Activated CD8-positive, alpha-beta memory T cell treated with anti-CD3 and anti-CD28 coated beads for 1 hour (primary cell): ENCODE measurements at places on chromosomes 4 and X.

DNA sequence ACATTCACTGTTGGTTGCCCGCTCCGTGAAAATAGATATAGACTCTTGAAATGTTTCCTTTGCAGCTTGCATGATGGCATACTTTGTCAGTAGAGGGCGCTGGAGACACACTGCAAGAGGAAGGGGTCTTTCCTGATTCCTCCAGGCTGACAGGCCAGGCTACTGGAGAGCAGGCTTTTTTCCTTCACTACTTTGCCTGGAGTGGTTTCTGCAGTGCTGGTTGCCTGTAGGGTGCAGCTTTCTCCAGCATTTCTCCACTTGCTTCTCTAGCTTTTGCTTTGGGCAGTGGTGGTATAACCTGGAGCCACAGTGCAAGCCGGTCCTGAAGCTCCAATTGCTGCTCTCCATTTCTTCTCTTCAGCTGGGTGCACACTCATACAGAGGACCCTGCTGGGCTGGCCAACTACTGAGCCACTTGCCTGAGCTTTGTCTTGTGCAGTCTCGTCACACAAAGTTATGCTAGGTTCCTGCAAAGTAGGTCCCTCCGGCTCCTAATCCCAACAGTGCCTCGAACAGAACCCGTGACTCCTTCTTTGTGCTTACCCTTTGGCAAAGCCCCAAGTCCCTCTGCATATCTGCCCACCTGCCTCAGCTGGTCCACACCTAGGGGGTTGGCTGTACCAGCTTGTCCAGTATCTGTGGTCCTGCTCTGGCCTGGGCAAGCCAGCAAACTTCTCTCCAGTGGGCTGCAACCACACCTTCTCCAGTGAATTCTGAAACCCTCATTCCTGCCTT is 46.3 kb downstream of the RASSF6 start:
- DNase-seq, result no peak

DNA sequence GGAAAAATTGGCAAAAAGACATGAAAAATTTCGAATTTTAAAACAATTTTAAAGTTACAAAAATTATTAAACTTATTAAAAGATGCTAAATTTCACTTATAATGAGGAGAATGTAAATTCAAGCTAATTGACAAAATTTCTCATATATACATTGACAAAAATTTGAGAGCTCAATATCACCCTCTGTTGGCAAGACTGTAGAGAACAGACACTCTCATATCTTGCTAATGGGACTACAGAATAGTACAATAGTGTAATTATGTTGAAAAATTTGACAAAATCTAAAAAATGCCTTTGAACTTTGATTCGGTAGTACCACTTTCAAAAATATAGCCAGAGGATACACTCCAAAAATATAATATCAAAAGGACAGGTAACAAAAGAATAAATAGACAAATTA is 29.8 kb downstream of the DCAF8L2 start:
- DNase-seq, result no peak

DNA sequence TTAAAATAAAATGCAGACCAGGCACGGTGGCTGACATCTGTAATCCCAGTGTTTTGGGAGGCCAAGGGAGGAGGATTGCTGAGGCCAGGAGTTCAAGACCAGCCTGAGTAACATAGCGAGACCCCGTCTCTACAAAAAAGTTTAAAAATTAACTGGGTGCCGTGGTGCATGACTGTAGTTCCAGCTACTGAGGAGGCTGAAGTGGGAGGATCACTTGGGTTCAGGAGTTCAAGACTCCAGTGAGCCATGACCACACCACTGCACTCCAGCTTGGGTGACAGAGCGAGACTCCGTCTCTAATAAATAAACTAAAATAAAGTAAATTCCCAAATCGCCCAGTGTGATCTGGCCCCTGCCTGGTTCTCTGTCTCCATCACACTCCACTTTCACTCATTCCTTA is 43.7 kb downstream of the TENM3 start:
- no peak for DNase-seq

DNA sequence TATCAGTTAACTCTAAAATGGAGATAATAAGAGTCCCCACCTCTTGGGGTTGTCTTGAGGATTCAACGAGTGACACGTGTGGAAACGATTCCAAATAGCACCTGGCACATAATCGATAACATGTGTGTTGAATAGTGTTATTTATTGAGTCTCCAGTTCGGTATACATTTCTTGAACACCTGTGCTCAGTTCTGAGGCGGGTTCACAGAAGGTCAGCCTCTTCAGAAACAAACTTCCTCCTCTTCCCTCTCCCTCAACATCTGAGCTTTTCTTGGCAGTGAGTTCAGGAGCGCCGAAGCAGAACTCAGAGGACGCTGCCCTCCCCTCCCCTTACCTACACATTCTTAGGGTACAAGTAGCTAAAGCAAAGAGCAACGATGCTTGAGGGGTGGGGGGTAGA is 934 bp downstream of the PDHA1 start:
- DNase-seq, result no peak

DNA sequence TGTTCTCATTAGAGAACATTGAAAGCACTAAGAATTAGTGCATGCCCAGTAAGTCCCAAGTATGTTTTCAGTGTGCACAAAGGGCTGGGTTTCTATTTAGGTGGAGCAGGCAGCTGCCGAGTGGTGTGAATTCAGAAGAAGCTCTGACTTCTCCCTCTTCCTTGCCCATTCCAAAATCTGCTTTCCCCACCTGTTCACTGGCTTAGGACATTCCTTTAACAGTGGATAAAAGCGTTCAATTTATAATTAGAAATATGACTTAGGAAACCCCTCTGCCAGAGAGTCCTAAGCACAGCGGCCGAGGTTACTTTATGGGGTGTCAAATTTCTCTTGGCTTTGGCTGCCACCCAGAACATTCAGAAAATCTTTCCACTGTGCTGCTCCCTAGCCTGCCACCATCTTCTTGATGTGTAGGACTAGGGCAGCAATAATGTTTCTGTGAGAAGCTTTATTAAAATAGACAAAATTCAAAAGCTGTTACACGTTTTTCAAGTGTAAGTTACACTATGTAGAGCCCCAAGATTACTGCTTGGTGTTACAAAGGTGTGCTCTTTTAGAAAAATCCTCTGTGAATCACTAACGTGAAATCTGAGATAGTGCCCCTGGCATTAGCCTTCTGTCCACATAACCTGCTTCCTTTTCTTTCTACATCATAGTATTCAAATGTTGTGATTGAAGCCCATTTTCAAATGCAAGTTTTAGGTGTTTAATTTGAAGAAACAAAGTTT is 191.6 kb upstream of the ANKRD50 start:
- no peak for DNase-seq

DNA sequence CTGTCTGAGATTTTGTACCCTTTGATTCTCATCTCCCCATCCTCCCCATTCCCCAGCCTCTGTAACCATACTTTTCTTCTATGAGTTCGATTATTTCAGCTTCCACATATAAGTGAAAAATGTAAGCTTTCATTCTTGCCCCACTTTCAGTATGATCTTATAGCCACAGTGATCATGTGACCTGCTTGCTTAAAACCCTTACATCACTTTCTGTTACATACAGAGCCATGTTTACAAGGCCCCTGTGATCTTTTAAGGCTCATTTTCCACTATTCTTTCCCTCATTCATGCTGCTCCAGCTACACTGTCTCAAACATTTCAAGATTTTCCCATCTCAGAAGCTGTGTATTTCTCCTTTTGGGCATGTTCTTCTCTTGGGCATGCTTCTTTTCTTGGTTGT is 147.7 kb downstream of the DCK start:
- DNase-seq, result no peak

GRCh38 chrX:114964374-114964773 is 53.0 kb downstream of the IL13RA2 start:
- DNase-seq, result no peak

DNA sequence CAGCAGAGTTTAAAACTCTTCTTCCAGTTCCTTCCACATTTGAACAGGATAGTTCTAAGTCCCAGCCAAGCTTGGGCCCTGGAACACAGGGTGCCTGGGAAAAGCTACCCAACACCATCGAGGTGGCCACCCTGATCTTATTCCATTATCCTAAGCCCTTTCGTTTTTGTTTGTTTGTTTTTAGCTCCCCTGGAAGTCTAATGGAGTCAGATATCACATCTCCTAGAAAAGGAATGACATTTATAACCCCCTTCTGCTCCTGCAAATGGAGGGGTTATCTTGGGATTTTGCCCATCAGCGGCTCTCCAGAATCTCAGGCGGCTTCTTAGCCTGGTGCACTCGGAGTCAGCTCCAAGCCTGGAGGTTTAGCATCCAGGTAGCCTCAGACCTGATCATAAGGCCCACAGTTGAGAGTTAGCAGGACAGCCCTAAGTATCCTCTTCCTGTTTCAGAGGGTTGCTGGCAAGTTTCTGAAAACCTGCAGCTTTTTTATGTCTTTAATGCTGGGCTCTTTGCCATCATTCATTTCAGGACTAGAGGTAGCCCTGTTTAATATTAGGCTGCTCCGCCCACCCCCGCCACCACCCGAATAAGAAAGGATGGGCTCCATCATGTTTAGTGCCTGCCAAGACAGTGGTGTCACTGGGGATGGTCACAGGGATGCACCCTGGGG is 230.0 kb upstream of the LNX1 start:
- DNase-seq, result no peak

DNA sequence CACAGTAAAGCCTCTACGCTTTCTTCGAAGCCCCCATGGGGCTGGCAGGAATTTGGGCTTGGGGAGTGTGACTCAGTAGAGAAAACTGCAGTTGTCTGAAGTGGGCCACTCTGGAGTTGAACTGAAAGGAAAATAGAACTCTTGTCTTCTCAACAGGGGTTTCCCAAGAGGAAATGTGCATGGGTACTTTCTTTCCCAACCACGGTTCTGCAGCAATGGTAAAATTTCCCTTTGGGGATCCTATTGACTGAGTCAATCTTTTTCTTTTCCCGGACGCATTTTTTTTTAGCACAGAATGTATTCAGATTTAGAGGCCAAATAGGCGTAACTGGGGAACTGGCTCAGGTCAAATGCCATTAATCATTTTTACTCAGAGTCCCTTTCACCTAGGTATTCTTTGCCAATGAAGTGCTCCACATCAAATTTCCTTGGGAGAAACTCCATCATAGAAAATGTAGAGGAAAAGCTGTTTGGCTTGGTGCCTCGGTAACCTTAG is 269.3 kb downstream of the STIM2 start:
- DNase-seq, result no peak

- DNase-seq, result no peak
These were observed 190.1 kb upstream of the HS3ST1 start for GRCh38 chr4:11618666-11619282.

- no peak for DNase-seq
These were observed 49.3 kb downstream of the NPNT start for GRCh38 chr4:105944540-105944939.

GRCh38 chr4:159594576-159594975 is 491.7 kb downstream of the RAPGEF2 start:
- no peak for DNase-seq

DNA sequence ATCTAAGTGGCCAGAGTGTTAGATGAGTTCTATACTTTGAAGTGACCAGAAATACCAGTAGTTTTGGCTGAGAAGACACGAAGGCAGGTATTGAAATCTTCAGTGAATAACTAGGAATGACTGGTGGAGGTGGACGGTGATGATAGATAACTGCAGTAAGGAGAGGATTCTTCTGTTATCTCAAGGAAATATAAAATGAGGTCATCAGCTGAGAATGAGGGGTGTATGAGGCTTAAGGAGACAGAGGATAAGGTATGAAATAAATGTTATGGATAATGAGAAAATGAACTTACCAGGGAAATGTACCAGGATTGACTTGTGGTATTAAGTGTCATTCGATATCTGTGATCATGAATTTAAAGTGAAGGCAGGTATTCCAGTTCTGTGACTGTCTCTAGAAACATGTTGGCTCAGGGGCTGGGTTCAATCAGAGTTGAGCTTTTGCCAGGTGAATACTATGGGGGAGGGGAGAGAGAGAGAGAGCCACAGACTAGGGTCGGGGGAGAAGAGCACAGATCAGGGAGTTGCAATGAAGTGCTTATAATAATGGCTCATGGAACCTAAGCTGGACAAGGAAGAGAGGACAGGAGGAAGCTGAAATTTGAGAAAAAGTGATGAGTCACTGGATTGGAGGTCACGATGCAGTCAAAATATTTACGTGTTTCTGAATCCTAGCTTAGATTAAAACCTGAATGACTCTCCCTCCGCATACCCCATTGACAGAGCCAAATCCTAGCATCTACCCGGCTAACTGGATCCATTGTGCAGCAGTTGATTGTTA is 37.5 kb upstream of the BRS3 start:
- no peak for DNase-seq

GRCh38 chr4:25180524-25181131 is 20.4 kb upstream of the SEPSECS start:
- DNase-seq, result no peak

GRCh38 chrX:46571423-46572339 is 1.9 kb upstream of the CHST7 start:
- no peak for DNase-seq

GRCh38 chrX:9785254-9785943 is 830 bp upstream of the SHROOM2 start:
- no peak for DNase-seq

DNA sequence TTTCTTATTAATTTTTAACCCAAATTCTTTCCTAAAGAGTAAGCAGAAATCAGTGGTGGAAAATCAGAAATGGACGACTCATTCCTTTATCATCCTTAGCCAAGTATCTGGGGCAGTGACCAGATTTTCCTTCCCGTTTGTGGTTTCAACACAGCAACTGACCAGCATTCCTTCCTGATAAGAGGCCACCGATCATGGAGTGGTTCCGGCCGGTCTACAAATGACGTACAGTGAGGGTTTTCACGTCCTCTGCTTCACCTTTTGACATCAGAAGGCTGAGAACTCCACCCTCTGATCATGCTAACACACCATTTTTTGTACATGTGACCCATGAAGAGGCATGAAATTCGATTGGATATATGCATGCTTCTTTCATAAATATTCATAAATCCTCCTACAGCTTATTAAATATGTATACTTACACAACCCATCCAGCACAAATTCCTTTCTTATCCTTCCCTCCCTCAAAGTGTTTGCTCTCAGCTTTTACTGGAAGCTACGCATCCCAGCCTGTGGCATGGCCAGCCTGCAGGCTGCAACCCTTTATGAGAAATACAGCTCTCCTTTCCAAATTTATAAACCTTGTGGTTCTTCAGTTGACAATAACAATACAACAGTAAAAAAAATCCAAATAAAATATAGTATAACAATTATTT is 173.0 kb upstream of the CASK start:
- DNase-seq, result no peak

DNA sequence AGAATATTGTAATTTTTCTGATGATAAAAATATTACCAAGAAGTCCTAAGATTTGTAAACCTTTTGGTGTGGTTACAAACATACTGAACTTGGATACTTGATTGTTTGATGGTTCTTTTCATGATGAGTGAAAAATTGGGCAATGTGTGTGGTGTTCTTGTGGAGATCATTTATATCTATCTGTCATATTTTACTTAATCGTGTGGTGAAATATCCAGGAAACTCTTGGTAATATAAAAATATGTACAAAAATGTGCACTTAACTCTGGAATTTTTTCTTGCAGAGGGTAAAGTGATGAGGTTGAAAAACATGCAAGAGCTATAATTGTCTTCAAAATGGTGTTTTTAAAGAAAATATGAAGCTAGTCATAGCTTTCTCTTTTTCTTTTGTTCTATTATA is 2.8 kb downstream of the DCUN1D4 start:
- no peak for DNase-seq

DNA sequence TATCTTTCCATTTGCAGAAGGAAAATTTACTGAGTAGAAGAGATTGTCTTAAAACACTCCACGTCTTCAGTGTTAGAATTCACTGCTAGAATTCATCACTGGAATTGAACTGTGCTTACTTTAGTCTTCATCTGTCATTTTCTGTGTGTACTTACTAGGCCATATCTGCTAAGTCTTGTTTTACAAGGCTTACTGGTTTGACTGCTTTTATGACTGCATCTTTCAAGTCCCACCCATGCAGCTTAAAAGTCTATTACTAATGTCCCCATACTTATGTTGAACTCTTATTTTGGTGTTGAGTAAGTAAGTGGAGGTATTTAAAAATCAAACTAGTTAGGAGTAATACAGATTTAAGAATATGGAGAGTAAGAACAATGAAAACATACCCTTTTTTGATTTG is 14.6 kb downstream of the CLCN3 start:
- no peak for DNase-seq
